H4 (cell line): ENCODE measurements at places on chromosomes 16 and 17. TPM values are rescaled to one million over a fixed set of nuclear protein-coding genes. Genes with fewer than 3 reads are reported as not detected.

SENP3 gene
- total RNA-seq = 59.5 and 61.3 TPM in 2 replicates

- DNase-seq = peak; percentile 76
Observed at GRCh38 chr17:60506312-60506711, 19.7 kb downstream of the APPBP2 start.

DNA sequence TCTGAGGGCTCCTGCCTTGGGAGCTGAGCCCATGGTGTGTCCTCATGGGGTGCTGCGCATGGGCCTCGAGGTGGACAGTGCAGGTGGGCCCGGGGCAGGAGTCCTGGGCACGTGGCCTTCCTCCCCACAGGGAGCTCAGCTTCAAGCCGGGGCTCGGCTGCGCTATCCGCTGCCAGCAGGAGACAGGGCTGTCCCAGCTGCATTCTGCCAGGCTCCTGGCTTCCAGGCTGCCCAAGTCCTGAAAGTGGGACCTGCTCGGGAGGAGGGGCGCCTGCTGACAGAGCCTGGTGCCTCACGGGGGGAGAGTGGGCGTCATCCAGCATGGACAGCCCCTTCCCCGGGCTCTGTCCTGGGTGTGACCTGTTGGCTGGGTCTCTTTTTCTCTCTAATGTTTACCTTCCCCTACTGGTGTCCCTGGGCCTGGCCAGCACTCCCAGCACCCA is 7.1 kb downstream of the TRAF7 start:
- no peak for DNase-seq

DNA sequence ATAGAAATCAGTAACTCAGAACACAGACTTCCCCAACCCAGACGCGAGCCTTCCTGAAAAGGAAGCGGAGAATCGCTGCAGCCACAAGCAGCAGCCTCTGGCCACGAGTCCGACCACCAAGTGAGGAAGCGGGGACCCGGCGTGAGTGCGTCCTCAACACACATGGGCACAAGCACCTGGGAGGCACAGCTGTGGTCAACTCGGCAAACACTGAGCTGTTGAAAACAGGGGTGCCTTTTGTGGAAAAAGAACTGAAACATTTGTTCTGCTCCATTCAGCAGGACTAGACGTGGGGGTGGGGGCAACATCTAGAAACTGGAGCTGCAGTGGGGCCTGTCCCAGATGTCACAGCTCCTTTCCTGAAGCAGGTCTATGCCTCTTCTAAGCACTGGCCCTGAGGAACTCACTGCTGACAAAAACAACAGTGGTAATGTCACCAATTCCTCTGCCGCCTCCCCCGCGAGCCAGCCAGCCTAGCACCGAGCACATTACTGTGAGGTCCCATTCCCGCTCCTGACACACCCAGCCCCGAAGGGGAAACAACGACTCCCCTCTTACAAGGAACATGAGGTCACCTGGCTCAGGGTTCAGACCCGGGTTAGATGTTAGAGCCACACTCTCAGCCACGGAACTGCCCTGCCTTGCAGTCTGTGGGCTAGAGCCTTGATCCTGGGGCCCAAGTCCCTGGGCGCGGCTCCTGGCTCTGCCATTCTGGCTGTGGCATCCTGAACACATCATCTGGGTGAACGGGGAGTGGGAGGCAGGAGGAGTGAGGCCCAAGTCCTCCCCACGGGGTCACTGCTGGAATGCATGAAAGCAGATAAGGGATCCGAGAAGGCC is 29.0 kb downstream of the KDM8 start:
- no peak for DNase-seq

- no peak for DNase-seq
Observed at GRCh38 chr16:52727849-52728248, 180.9 kb upstream of the TOX3 start.

- no peak for DNase-seq
Observed at GRCh38 chr17:60149691-60150582, at the start of gene CA4. CA4 (plus strand) TSS chr17:60149973; CDS start chr17:60150035, 62 bp downstream.
